ENCODE measurements at places on chromosomes 16 and 17.

GRCh38 chr17:6926667-6927066, 69.2 kb upstream of the ALOX12 start:
- no peak for DNase-seq

- DNase-seq, result no peak
Observed at GRCh38 chr17:50853015-50853615, 13.0 kb downstream of the TOB1 start.

DNA sequence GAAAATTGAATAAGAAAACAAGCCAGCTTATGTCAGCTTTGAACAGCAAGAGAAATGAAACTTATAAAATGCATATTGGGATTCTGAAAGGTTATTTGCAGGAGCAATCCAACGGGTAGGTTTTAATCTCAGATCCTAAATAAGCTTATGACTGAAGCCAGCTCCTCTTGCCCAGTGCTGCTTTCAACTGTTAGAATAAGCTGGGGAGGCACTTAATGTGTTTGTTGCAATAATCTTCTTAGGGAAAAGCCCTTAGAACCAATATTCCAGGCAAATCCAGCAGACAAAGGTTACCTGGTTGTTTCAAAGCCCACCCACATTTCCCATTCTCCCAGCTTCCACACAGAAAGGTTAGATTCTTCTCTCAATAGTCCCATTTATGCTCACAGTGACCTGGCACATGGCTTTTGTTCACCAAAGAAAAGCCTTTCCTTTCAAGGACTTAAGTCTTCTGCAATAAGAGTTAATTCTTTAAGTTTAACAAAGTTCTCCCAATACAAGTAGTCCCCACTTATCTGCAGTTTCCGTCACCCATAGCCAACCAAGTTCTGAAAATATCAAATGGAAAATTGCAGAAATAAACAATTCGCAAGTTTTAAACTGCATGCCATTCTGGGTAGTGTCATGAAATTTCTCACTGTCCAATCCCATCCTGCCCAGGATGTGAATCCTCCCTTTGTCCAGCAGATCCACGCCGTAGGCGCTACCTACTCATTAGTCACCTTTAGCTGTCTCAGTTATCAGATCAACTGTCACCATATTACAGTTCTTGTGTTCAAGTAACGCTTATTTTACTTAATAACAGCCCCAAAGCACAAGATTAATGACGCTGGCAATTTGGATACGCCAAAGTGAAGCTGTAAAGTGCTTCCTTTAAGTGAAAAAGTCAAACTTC, 5.9 kb downstream of the TEX2 start:
- no peak for DNase-seq

DNA sequence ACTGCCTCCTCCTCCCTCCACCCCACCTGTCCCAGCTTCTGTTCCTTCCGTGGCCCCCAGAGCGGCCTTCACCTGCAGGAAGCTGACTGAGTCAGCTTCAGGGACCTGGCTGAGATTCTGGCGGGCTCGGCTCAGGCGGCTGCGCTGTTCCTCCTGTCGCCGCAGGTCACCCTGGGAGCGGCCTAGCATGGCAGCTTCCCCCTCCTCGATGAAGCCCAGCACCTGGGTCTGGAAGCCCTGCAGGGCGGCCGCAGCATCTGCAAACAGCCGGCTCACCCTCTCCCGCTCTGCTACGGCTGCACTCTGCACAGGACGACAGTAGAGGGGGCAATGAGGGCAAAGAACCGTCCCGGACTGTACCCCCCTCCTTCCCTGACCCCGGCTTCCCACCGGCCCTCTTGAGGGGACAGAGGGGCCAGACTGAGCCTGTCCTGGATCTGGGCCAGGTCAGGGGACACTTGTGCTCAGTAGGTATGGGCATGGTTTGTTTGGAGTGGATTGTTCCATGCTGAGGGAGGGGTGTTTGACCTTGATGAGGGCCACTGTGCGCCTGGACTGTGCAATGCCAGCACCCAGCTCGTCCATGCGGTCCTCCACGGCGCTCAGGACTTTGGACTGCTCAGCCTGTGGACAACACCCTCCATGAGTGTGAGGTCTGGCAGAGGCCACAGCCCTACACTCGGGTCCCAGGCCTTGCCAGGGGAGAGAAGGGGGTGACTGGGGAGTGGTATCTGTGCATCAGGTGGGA, 2.0 kb downstream of the TRIM47 start:
- DNase-seq, result no peak
